Eye (tissue), 1 donor: ENCODE measurements at places on chromosomes 2 and 18.
A peak's percentile ranks its signal among the peaks of the same experiment; 100 is the strongest.

GRCh38 chr2:148006249-148007007, 14.1 kb downstream of the ORC4 start:
- no peak for DNase-seq

DNA sequence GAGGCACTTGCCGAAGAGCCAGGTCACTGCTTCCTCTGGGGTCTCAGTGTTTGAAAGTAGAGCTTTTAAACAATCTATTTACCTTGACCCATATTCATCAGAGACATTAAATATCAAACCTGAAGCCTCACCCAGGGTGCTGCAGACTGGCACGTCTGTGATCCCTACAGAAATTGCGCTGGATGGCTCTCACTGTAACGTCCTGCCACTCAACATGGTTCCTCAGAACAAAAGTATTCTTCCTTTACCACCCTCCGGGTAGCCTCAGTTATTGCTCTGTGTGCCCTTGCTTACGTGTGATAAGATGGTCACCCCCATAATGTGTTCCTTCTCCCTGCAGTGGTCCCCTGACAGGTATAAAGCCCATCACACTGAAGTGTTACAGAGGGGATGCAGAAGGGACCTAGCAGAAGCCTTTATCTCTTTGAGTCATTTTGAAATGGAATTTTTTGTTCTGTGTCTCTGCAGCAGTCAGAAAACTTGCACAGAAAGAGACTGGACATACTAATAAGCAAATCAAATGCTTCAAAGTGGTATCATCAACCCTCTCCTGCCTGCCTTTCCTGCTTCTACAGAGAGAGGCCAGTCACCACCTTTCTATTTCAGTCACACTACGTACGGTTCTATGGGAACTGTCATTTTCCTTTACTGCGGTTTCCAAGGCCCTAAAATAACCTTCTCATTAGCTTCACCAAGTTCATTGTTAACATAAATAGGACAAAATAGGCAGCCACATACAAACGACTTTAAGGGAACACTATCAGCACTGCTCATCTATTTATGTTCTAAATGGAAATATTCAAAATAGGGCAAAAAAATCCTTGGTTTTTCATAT, 86.8 kb downstream of the METTL8 start:
- no peak for DNase-seq

- no peak for DNase-seq
These were observed 542.8 kb downstream of the NRXN1 start for GRCh38 chr2:50489092-50489491.

GRCh38 chr2:226674123-226674522, 125.5 kb downstream of the IRS1 start:
- no peak for DNase-seq

DNA sequence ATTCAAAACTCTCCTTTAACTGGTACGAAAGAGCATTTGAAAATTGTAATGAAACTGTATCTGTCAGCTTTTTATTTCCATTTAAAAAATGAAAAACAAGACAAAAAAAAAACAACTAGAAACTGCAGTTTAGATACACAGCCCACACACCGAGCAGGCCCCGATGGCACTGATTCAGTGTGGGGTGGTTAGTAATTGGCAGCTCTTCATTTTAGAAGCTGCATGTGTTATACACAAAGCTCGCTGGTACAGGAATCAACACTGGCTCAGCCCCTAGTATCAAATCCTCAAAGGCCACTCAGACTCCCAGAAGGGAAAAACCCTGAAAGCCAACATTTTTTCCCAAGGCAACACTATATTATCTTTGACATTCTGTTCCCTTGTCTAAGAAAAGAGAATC, 30.5 kb upstream of the RMDN2 start:
- DNase-seq: no peak

DNA sequence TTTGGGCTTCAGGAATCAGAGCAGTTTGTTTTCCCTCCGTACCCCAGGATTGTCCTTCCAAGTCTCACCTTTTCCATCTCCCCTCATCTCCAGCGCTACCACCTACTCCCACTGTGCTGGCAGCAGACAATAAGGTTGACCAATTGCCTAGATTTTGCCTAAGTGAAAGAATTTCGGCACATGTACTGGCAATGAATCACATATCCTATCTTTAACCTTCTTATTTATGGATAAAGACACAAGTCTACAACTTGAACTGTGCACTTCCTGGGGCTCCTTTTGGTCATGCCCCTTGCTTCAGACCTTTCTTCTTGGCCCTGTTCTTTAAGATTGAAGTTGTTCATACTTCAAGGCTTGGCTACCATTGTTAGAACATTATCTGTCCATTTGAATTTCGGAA, 71.4 kb downstream of the KCMF1 start:
- DNase-seq: no peak

GRCh38 chr18:63881851-63882250, 5.7 kb upstream of the SERPINB2 start:
- DNase-seq: no peak

DNA sequence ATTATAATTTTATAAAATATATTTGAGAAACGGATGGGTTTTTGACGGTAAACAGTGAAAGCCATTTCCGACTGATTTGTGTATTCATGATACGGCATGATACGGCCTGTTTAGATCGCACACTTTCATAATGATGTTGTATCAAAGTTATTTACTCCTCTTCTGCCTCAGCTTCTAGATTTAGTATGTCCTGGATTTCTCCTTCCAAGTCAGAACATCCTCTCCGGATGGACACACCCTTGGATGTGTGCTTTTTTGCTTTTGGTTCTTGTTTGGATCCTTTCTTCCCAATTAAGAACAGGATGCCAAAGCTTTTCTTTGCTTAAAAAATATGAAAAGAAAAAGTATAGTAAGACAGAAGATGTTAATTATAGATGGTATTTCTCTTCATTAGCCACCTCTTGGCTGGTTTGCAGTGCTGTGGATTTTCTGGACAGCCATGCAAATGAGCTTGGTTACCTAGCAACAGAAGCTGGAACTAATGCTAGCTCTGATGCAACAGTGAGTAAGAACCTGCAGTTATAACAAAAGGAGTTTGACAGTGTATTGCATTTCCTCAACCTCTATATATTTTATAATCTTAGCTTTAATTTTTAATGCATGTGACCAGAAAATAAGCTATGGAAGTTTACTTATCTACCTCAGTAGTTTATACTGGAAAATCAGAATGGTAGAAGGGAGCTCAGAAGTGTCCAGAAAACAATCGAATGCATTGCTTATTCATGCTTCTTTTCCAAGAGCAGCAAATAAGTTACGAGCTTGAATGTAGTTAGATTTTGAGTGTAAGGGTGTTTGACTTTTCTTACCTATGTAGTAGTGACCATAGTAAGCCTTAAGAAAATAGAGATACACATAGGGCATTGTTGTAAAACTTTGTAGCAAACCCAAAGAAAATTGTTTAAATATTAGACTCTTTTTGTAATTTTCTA, 27.9 kb downstream of the RMND5A start:
- peak; percentile 47 for DNase-seq

- DNase-seq: no peak
These were observed 120.5 kb upstream of the COPS8 start for GRCh38 chr2:236965021-236965840.

DNA sequence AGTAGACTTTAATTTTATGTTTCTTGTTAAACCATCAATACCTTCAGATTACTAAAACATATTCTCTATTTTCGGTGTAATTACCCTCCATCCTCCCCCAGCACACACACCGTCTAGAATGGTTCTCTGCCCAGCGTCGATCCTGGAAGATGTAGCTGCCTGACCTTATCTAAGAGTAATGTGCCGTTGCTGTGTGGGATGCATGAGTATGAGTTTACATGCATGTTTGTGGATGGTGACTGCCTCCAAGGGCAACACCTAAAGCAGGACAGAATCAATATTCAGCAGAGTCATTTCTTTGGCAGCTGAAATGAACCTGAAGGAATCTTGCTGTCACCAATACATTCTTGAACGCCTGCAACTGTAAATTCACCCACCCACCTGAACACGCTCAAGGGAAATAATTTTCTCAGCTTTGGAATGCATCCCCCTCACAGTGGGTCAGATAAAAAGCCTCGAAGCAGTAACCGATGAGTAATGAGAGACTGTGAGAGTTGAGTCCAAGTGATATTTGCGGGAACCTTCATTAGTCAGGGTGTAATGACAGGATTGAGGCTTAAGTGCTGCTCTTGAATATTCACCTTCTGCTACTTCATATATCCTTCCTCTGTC, 155.8 kb upstream of the RND3 start:
- no peak for DNase-seq

- no peak for DNase-seq
These were observed 549.9 kb downstream of the XIRP2 start for GRCh38 chr2:167438206-167438605.
